ENCODE measurements at places on chromosomes 12 and 14.

GRCh38 chr14:52342849-52343596, 28.9 kb downstream of the PTGER2 start:
- no peak for DNase-seq

DNA sequence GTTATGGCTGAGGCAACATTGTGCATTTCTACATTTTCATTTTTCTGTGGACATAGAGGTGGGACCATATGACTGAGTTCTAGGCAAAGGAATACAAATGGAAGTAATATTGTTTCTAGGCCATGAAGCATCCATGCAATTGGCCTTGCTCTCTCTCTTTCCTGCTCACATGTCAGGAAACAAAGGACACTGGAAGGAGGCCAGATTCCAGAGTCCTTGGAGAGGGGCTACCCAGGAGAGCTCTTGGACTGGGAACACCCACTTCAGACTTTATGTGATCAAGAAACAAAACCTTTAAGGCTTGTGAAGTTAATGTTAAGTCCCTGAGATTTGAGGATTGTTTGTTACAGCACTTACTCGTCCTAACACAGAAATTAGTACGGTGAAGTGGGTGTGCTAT, 32.8 kb downstream of the PDZRN4 start:
- DNase-seq, result no peak

GRCh38 chr14:63249092-63249491, 44.8 kb downstream of the RHOJ start:
- peak; percentile 6 for DNase-seq

DNA sequence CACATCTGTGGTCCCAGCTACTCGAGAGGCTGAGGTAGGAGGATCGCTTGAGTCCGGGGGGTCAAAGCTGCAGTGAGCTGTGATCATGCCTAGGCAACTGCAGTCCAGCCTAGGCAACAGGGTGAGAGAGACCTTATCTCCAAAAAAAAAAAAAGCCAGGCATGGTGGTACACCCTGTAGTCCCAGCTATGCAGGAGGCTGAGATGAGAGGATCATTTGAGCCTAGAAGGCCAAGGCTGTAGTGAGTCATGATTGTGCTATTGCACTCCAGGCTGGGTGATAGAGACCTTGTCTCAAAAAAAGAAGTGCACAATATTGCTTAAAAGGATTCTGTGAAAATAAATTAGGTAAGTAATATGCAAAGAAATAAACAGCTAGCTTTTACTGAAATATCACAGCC, 17.0 kb downstream of the NAA25 start:
- DNase-seq, result no peak

DNA sequence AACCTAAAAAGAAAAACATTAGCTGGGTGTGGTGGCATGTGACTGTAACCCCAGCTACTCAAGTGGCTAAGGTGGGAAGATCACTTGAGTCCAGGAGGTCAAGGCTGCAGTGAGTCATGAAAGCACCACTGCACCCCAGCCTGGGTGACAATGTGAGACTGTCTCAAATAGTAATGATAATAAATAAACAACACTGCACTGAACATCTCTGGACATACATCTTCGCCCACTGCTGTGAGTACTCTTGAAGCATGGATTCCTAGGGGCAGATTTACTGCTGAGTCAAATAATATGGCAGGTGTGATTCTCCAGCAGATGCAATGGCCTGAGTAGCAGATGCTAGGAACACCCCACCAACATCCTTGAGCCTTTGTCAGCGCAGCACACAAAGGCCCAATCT, 23.6 kb downstream of the ABCB9 start:
- DNase-seq, result no peak

DNA sequence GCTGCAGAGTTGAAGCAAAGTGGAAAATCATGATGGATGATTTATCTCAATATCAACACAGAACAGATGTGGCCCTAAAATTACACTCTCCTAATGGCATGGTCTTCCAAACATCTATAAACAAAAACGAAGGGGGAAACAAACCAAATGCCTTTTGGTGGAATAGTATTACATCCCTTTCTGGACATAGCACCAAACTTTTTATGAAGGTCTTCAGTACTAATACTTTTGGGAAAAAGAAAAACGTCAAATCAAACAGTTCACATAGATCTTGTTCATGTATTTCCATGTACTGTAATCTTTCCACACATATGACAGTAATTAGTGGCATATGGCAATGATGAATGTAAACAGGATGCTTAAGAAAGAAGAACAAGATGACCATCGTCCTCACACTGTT, 22.9 kb upstream of the ANAPC7 start:
- no peak for DNase-seq

DNA sequence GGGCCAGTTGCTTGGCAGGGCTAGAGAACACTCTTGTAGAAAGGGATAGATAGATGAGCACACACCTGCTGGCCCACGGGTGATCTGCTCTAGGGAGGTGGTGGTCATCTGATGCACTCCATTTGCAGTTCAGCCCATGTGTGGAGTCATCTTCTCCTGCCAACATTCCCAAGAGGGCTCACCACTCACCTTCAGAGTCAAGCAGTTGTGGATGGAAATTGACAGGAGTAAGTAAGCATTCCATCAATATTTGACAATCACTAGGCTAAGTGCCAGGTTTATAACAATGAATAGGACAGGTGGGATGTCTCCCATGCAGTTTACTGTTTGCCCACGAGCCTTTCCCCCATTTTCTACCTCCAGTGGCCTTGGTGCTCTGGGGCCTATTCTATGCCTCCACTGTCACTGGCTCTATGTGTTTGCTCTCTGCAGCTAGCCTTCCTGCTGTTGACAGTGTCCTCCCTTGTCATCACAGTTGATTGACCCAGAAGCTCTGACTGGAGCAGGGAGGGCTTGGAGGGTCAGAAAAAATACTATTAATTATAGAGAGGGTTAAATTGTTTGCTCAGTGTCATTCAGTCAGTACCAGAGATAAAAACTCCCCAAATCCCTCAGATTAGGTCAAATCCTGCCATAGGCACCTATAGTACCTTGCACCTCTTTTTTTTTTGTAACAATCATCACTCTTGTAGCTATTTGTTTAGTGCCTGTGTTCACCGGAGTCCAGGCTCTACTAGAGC, 134.6 kb upstream of the PZP start:
- DNase-seq, result no peak

DNA sequence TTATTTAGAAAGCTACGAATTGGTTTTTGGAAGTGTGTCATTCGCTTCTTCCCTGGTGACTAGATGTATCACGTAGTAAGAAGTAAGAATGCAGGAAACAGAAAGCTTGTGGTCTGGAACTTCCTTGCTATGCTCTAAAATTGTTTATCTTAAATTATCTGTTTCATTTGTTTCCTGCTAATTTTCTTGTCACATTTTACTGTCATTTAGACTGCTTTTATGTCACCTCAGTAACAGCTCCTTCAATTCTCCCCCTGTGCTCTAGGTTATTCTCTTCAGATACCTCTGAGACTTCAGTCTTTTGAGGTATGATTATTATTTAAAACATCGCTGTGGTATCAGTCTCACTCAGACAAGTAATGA, 699 bp upstream of the CD69 start:
- no peak for DNase-seq

GRCh38 chr12:52037248-52037861, 13.9 kb upstream of the NR4A1 start:
- no peak for DNase-seq

- DNase-seq, result no peak
These were observed 16.0 kb downstream of the SSPN start for GRCh38 chr12:26211331-26211730.

GRCh38 chr12:49233842-49234526, 30.9 kb upstream of the TUBA1C start:
- DNase-seq, result peak; percentile 12

- DNase-seq, result no peak
These were observed 14.4 kb downstream of the ISCU start for GRCh38 chr12:108576660-108577234.

Measured in thoracic aorta (tissue), 2 donors.